ENCODE measurements at places on chromosomes 7 and 10. TPM values are rescaled to one million over a fixed set of nuclear protein-coding genes. Genes with fewer than 3 reads are reported as not detected.

DNA sequence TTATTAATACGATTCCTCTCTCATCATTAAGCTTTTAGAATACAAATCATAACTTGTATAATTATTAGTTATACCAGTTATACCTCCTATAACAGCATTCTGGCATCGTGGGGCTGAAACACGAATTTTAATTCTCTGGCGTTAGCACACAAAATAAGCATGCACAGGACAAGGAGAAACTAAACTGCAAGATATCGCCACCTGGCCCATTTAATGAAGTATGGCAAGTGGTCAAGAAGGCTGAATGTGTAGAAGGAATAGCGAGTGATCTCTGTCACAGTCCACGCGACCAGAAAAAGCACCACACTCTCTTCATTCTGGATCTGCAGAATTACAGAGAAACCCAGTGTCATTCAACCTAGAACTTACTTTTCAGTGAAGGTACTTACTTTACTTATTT, 18.1 kb downstream of the HACD1 start:
- peak; percentile 51 for DNase-seq

Gene WBP1L
- 34.4 TPM for total RNA-seq

Gene CYP2W1
- total RNA-seq: not detected

Gene RNF133
- total RNA-seq: not detected

Gene R3HCC1L
- total RNA-seq: 10.4 TPM

- DNase-seq: no peak
Measured at GRCh38 chr10:605632-606325, 83.7 kb downstream of the DIP2C start.

Gene ACBD5
- 35.3 TPM for total RNA-seq

- no peak for DNase-seq
Measured at GRCh38 chr7:154598396-154598795, 404.5 kb downstream of the PAXIP1 start.

DNA sequence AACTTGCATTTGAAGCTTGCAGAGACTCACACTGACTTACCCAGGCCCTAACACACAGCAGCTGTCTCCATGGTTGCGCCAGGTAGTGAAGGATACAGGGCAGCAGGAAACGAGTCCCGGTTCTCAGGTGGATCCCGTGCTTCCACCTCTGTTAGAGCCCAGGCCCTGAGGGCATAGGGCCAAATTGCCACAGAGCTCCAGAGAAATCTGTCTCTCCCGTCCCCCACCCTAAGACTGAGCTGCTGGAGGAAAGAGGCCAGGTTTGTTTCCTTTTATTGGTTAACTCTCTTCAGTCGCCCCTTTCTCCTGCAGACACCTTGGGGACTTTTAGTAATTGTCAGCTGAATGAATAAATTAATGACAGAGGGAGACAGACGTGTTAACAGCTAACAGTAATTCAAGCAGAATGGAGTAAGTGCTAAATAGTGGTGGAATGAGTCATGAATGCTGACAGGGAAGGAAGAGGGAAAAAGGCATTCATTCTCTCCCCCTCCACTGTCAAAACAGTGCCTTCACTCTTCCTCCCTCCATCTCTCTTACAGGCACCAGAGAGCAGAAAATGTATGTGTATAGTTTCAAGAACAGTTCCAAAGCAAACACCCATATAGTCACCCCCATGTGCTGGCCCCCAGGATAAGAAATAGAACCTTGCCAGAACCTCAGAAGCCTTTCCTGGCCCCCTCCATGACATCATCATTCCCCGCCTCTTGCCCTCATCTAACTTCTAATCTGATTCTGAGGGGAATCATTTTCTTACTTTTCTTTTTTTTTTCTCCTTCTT, 16.8 kb upstream of the DLG5 start:
- peak; percentile 65 for DNase-seq

- DNase-seq: no peak
Measured at GRCh38 chr10:105725007-105725406, 1083.9 kb downstream of the SORCS3 start.

Gene LLCFC1
- not detected for total RNA-seq

DNA sequence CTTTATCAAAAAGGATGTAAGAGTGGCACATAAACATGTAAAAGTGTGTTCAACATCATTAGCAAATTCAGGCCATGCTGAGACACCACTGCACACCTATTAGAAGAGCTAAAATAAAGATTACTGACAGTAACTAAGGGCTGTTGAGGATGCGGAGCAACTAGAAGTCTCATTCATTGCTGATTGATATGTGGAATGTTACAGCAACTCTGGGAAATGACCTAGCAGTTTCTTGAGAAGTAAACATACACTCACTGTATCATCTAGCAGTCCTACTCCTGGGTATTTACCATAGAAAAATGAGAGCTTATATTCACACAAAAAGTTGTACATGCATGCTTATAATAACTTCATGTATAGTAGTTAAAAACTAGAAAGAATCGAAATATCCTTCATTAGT, 77.3 kb downstream of the CCSER2 start:
- no peak for DNase-seq

Gene PTPN20
- total RNA-seq: not detected

DNA sequence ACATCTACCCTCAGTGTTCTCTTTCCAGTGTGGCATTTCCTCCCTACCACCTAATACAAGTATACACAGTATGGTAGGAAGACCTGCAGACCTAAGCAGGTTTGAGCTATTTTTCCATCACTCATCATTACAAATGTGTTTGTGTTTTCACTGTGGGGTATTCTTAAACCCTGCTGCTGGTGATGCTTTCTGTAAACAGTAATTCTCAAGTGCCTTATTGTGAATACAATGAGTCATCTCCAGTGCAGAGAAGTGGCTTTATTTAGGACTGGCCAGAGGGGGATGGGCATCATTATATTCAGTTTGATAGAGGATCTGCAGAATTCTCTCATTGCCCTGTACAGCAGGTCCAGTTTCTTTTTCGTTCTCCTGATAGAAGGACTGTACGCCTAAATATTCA, 63.7 kb downstream of the GRM8 start:
- DNase-seq: no peak

GRCh38 chr7:118350260-118350659, 125.8 kb downstream of the ANKRD7 start:
- DNase-seq: no peak

- no peak for DNase-seq
Measured at GRCh38 chr7:117907049-117907640, 33.9 kb upstream of the CTTNBP2 start.

GRCh38 chr7:23811540-23811939, 101.5 kb downstream of the STK31 start:
- peak; percentile 4 for DNase-seq

GRCh38 chr7:27211764-27212204, 11.9 kb upstream of the HOXA13 start:
- no peak for DNase-seq

Gene TMEM270
- not detected for total RNA-seq

DNA sequence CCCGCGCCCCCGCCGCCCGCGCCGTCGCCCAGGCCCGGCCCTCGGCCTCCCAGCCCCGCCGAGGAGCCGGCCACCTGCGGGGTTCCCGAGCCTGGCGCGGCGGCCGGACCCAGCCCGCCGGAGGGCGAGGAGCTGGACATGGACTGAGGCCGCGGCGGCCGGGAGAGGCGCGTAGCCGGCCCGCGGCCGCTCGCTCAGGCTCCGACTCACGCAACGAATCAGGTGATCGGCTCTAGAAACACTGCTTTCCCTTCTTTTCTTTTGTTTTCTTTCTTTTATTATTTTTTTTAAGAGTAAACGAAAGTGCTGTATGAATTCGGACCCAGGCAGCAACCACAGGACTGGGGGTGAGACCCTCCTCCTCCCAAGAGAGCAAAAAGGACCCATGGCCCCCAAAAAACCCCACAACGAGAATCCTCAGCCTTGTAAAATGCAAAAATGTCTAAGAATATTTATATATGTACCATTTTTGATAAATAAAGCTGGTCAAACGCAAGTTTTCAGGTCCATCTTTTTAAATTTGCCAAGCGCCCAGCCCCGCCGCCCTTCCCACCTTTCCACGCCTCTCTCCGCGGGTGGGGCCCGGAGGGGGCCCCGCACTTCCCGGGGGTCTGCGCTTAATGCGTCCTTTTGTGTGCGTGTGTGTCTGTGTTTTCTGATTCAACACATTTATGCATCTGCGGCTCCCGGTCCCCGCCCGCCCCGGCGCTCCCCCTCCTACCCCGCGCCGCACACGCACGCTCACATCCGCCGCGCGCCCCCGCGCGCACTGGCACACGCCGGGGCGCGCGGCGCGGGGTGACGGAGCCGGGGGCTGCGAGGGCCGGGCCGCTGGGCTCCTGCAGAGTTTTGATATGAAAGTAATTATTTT, 4.4 kb downstream of the UNCX start:
- DNase-seq: no peak

GRCh38 chr7:114789161-114789560, 132.7 kb upstream of the MDFIC start:
- DNase-seq: peak; percentile 42

GRCh38 chr7:84548366-84549365, 354.1 kb upstream of the SEMA3A start:
- DNase-seq: peak; percentile 41

GRCh38 chr7:19290968-19291367, 145.7 kb upstream of the FERD3L start:
- DNase-seq: peak; percentile 33

Gene SERPINE1
- total RNA-seq: 1,980 TPM

Gene PLEKHS1
- total RNA-seq: not detected

DNA sequence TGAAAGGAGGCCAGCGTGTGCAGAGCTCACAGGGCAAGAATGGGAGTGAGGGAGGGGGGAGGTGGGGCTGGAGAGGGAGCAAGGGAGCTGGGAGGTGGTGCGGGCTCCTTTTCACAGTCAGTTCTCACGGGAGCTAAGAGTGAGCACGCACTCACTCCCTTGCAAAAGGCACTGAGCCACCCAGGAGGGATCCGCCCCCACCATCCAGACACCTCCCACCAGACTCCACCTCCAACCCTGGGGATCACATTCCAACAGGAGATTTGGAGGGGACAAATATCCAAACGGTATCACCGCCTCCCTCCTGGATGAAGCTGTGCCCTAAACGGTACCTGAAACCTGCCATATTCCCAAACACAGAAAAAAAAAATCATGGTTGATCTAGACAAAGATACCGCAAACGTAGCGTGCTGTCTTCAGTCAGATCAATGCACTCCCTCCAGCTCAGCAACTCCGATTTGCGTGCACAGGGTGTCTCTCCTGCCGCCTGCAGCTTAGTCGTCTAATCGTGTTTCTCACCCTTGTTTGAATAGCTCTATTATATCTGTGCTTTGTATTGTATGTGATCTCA, 20.3 kb upstream of the PRKAG2 start:
- DNase-seq: no peak

Gene CFAP46
- not detected for total RNA-seq

Gene TLX1
- not detected for total RNA-seq

DNA sequence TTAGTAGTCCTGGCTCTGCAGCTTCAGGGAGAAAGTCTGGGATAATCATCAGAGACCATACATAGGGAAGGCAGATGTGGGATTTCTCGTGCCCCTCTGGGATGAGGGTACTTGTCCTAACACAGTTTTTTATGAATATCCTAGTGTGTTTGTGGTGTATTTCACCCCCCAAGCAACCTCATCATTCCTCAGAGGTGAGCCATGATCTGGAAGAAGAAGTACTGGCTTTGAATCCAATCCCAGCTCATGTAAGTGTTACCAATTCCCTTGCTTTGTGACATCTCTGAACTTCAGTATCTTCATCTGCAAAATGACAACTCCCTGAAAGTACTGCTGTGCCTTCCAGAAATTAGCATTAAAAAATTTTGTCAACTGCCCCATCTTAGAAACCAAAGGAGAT, 347.5 kb upstream of the ZMIZ1 start:
- DNase-seq: no peak

GRCh38 chr7:75640201-75640600, 98.5 kb downstream of the HIP1 start:
- DNase-seq: no peak

DNA sequence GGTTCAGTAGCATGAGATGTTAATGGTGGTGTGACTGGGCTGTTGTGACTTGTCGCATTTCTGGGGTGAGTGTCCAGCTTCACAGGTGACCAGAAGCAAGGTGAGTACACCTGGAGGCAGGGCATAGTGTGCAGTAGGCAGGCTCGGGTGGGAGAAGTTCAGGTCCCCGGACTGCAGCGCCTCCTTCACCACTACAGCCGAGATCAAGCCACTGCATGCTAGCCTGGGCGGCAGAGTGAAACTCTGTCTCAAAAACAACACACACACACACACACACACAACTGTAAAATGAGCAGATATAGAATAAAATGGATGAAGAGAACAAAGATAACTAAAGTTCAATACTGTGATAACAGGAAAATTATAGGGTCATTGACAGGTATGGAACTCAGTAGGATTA, 11.1 kb upstream of the PARD3 start:
- DNase-seq: no peak

Gene UPK3B
- not detected for total RNA-seq

Gene CYP26C1
- not detected for total RNA-seq

DNA sequence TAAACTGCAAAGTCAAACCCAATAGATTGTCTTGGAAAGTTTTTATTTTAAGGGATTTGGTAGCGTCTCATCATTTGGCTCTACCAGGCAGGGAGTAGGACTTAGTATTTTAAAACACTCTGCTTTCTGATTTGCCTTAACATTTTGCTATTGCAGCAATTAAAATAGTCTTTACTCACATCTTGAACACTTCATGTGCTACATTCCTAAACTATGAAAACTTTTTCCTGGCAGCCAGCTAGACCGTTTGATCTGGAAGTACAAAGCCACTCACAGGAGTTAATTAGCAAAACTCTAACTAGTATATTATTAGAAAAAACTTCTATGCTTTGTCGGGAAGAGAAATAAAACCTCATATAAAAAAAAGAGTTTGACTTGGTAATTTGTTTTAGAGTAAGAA, 111.4 kb downstream of the TFPI2 start:
- DNase-seq: peak; percentile 4

Measured in LHCN-M2 (cell line).